Posterior vena cava (tissue), 2 donors: ENCODE measurements at places on chromosomes 3 and 15. TPM values are rescaled to one million over a fixed set of nuclear protein-coding genes. Genes with fewer than 3 reads are reported as not detected.

DNA sequence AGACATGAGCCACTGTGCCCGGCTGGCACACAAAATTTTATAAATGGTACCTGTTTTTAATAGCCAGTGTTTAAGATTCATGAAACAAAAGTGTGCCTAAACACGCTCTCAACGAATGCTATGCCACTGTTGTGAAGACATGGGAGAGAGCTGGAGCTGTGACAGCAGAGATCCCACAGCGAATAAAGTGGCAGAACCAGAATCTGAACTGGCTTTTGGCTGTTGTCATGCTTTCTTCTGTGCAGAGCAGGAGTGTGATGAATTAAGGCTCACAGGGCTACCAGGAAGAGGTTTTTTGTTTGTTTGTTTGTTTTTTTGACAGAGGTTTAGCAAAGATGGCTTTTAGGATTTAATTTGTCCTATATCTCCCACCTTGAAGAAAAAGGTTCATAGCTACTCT lies 14.5 kb downstream of the PTPRG start:
- DNase-seq, result no peak

DNA sequence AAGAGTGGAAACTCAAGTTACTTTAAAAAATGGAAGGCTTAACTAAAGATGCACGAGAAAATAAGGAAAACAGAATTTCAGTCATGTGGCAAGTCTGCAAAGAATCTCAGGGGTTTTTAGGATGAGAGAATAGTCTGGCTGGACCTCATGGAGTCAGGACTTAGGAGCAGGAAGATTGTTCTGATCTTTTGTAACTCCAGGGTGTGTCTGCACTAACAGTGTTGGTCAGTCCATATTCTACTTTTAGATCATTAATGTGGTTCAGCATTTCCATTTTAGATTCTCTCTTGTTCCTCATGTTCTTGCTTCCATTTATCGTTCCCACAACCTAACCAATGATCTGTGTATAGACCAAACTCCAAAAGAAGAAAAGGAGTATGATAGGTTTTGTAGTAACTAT lies 15.3 kb downstream of the TMEM108 start:
- DNase-seq, result no peak

NANOGP8 gene
- total RNA-seq, result 0.48 TPM

AVEN gene
- 20.5 TPM for total RNA-seq
